HCT116 (cell line): ENCODE measurements at places on chromosomes 2 and 18.

DNA sequence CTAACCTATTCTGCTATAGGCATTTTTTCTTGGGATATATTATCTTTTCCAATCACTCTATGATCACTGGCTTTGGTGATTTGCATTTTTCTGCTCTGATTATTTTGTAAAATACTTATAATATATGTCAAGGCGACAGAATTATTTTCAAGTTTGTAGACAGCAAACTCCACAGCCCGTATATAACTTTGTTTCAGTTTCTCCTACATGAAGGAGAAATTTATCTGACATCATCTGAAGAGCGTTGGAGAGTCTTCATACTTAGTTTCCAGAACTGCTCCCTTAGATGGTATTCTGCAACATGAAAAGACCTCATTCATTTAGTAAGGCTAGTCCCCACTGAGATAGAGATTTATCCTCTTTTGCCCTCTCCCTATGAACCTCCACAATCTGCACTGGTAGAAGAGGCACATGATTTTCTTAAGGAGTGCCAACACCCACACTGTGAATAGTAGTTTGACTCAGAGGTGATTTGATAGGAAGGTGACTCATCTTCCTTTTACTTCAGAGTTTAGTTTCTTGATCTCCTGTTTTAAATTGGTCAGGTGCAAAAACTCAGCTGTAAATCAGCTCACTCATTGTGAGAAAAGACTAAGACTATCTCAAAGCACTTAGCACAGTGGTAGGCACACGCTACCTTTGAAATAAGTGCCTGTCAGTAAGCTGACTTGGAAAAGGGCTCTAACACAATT lies 1848.6 kb upstream of the CELF4 start:
- peak; percentile 41 for DNase-seq

GRCh38 chr18:39555496-39555895 lies 1989.9 kb upstream of the CELF4 start:
- no peak for DNase-seq

DNA sequence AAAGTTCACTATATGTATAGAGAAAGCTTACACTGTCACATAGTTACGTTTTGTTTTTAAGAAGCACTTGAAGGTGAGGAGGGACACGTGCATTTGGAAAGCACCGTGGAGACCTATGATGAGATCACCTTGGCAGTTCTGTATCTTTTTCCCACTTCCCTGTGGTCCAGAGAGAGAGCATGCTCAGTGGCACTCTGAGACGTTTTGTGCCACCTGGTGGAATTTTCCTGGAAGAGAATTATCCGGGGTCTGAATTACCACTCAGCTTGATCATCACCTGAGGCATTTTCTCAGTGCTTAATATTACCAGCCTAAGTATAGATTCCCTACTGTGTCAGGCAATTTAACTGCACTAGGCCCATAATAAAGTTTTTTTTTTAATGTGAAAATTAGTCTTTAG lies 469.4 kb upstream of the SMIM21 start:
- peak; percentile 22 for DNase-seq

GRCh38 chr2:151177756-151178155 lies 83.9 kb downstream of the RBM43 start:
- no peak for DNase-seq

DNA sequence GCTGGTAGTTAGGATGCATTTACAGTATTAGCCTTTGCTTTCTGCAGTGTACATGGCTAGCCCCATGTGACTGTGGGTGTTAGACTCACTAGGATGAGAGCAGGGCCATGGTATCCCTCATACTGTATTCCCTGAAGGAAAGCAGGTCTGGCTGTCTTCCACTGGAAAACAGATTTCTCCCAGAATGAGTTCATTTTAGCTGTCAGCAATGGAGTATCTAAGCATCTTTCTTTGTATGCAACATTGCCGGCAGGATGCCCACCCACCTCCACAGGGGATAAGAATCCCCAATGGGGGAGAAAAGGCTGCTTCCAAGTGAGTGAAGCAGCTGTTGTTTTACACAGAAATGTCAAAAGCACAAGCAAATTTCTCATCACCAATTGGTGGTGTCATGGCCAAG lies 142.7 kb upstream of the KLHL14 start:
- DNase-seq: no peak

GRCh38 chr2:128623776-128624761 lies 305.4 kb upstream of the HS6ST1 start:
- no peak for DNase-seq

DNA sequence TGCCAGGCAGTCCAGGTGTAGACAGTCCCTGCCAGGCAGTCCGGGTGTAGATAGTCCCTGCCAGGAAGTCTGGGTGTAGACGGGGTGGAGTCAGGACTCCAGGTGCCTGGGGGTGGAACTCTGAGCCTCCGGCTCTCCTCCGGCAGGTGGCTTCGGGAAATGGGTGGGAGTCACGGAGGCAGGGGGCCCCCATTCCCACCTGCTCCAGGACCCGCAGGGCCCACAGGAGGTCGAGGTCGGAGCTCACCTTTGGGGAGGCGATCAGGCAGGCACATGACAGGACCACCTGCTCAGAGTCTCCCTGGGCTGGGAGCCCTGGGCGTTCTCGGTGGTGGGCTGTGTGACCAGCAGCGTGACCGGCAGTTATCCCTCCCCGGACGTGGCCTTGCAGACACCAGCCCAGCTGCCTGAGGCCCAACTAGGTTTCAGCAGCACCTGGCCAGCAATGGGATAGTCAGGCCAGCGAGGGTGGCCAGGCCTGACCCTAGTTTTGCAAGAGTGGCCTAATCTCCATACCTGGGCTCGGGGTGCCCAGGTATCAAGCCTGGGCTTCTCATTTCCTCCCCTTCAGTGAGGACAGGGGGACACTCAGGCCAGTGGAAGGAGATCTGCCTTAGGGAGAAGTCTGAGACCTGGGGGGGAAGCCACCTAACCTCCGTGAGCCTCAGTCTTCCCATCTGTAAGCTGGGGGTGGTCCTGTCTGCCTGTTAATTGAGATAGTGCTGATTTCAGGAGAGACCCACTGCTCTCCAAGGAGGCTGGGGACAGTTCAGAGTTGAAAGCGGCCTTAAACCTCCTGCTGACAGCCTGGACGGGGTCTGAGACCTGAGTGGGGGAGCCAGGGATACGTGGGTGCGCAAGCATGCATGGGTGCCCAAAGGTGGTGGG lies 13.2 kb downstream of the GPC1 start:
- DNase-seq: no peak

GRCh38 chr2:61172671-61173070 lies 10.7 kb downstream of the C2orf74 start:
- DNase-seq: no peak

DNA sequence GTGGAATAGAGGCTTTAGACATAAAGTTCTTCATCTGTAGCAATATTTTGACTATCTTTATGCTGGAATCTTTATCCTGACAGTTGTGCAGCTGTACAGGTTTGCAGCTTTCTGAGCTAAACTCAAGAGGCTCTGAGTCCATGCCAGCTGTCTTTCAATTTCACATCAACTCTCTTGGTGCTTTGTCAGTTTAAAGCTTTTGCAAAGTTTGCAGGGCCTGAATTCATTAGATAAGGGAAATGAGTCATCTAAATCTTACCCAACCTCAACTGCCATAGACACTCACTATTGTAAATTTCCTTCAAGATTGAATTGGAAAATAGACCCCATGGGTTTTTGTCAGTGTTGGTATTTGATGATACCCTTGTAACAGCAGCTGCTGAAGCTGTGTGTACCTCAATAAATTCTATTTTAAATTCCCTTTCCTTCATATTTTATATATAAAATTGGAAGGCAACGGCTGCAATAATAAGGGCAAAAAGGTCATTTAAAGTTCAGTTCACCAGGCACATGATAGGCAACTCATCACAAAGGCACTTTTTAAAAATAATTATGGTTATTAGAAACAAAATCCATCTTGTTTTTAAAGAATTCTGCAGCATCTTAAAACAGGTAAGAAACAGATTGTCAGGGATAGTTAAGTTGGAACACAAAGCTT lies 169.9 kb upstream of the SLC39A10 start:
- peak; percentile 7 for DNase-seq

GRCh38 chr18:26540043-26540628 lies 8.2 kb downstream of the KCTD1 start:
- DNase-seq: no peak

DNA sequence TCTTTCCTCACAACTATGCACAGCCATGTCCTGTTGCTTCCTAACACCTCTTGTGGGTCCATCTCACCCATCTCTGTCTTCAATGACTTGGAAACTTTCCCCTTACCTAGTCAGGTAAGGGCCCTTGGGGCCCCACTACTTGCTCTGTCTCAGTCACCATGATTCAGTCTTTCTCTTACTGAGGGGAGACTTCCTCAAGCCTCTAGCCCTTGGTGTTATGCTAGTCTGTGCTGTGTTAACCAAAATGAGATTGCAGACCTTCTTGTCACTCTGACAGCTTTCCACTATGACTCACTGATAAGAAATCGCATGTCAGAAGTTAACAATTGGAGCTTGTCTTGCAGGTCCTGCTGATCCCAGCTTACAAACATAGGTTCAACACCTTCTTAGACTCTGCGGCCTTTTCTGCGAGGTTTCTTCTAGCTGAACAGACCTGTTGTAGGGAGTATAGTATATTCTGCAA lies 65.3 kb downstream of the WDR75 start:
- DNase-seq: peak; percentile 50

DNA sequence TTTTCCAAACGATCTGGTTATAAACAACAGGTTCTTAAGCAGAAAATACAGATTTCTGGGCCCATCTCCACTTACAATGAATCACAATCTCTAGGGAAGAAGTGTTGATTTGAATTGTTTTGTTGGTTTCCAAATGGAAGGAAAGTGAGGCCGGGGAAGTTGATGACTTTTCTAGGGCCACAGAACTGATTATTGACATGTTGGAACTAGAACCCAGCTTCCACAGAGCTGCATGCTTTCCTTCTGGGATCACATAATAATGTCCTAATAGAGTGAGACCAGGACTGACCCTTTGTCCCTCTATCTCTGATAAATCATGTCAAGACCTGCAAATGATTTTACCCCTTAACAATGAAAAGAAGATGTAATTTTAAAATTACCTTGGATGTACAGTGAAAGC lies 332.2 kb downstream of the OSR1 start:
- no peak for DNase-seq

- no peak for DNase-seq
Observed at GRCh38 chr2:7070483-7070882, 153.3 kb downstream of the RNF144A start.

- DNase-seq: peak; percentile 91
Observed at GRCh38 chr2:190607657-190608357, 41.1 kb upstream of the NAB1 start.

- DNase-seq: no peak
Observed at GRCh38 chr2:47128705-47129104, 26.4 kb downstream of the STPG4 start.

DNA sequence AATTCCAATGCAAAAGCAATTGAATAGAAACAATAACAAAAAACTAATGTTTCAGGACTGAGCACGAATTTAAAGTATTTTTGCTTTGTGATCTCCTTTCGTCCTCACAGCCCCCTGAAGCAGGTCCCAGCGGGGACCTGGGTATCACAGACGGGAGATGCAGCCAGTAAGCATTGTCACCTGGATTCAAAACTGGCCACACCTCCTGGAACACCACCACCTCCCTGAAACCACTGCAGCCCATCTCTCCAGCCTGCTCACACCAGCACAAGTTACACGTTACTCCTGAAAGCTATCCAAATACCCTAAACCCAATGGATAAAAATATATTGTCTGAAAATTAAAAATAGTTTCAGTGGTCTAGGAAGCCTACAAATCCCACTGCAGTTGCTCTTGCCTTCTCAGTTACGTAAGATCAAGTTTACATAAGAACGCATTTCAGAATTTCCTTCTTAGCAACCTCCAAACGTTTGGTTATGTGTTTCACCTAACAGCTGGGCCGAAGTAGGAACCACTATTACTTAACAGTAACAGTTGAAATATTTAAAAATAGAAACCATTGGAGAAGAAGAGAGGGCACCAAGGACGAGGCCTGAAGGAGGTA lies 178.0 kb downstream of the HDAC4 start:
- DNase-seq: no peak

DNA sequence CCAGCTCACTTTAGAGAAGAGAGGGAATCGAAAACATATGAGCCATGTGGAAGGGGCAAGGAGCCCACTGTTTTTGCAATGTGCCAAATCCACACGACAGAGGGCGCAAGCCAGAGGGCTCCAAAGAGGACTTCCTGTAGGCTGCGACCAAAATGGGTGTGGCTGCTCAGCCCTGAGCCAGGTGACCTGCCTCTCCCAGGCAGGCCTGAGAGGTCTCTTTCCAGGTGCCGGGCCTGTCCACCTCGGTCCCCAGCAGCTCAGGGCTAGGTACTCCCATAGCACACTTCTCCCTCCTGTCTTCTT lies 153.8 kb downstream of the TTC32 start:
- DNase-seq: no peak

GRCh38 chr2:172079416-172079815 lies 5.9 kb upstream of the DLX1 start:
- DNase-seq: no peak

DNA sequence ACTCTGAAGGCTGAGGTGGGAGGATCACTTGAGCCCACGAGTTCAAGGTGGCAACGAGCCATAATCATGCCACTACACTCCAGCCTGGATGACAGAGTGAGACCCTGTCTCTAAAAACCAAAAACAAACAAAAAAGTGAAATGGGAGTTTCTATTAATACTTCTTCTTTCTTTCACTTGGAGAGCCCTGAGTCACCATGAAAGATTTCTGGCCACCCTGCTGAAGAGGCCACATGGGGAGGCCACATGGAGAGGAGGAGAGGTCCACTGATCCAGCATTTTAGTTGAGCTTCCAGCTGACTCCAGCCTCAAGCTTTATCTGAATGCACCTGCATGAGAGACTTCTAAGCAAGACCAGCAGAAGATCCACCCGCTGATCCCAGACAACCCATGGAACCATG lies 74.2 kb upstream of the LAPTM4A start:
- no peak for DNase-seq

- peak; percentile 15 for DNase-seq
Observed at GRCh38 chr2:106572541-106573450, 85.6 kb downstream of the CD8B2 start.

DNA sequence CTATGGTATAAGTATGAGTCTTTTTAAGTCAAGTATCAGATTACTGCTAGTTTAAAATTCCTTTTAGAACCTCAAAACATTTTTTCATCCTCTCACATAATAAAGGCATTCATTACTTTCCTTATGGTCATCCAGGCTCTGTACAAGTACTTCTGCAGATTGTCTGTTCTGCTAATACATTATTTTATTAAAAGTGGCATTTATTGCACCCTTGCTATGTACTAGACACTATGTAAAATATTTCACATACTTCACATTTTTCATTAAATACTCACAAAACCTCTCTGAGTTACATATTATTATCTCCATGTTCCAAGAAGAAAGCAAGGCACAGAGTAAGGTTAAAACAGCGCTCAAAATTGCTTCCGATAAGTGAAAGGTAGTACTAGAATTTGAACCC lies 84.1 kb downstream of the RAPH1 start:
- no peak for DNase-seq
